DND-41 (cell line): ENCODE measurements at places on chromosomes 5 and 9.

- DNase-seq: no peak
Observed at GRCh38 chr5:101687349-101687985, 608.6 kb downstream of the SLCO4C1 start.

- no peak for DNase-seq
Observed at GRCh38 chr5:53568871-53569270, 8.4 kb downstream of the NDUFS4 start.

- no peak for DNase-seq
Observed at GRCh38 chr5:67058998-67059743, 137.4 kb downstream of the CD180 start.

- DNase-seq: no peak
Observed at GRCh38 chr5:25850581-25850980, 1187.8 kb downstream of the CDH9 start.

DNA sequence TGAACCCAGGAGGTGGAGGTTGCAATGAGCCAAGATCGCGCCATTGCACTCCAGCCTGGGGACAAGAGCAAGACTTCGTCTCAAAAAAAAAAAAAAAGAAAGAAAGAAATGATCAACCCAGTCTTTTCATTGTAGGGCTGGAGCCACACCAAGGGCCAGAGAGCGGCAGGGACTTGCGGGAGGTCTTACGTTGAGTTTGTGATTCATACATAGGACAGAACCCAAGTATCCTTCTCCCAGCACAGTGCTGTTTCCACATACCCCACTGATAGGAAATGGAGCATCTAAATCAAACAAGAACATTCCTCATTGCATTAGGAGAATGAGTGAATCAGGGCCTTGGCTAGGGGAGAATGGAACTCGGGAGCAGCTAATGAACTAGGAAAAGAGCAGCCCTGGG is 3.5 kb upstream of the TNIP1 start:
- DNase-seq: no peak

- no peak for DNase-seq
Observed at GRCh38 chr9:94981723-94982090, 255.2 kb downstream of the AOPEP start.

GRCh38 chr5:169801324-169801777 is 164.3 kb downstream of the DOCK2 start:
- DNase-seq: no peak

- DNase-seq: no peak
Observed at GRCh38 chr5:97167435-97167834, 15.6 kb downstream of the RIOK2 start.

DNA sequence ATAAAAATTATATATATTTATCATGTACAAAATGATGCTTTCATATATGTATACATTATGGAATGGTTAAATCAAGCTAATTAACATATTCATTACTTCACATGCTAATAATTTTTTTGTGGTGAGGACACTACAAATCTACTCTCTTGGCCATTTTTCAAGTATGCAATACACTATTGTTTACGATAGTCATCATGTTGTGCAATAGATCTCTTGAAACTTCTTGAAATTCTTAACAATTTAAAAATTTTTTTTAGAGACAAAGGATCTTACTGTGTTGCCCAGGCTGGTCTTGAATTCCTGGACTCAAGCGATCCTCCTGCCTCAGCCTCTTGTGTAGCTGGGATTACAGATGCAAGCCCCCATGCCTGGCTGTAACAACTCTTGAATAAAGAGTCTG is 45.2 kb upstream of the SHOC1 start:
- no peak for DNase-seq

DNA sequence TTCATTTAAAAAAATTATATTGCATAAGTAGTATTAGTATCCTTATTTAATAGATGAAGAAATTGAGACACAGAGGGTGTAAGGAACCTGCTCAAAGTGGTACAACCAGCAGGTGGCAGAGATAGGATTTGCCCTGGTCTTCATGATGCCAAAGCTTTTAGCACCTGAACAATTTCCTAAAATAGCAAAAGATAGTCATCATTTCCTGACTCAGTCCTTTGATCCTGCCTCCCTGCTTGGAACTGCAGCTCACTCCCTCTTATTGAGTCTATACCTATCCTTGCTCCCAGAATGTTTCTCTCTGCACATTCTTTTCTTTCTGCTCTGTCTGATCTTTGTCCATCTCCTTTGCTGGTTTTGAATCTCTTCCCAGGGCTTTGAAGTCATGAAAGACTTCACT is 155.8 kb downstream of the FRMD3 start:
- no peak for DNase-seq

DNA sequence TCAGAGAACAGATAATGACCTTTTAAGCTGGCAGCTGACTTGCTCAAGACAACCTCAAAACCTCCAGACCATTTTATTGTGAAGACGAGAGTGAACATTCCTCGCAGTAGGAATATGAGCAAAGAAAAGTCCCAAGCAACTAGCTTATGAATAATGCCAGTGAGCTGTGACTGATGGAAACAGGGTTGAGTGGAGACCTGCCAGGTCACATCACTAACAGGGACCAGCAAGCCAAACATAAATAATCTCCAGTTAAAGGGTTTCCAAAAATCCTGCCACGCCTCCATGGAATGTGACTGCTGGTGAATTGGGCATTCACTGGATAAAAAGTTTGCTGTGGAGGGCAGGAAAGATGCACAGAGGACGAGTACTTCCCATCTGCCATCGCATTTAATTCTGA is 185.4 kb downstream of the CRB2 start:
- no peak for DNase-seq

GRCh38 chr5:66145737-66146136 is 1.6 kb downstream of the SREK1 start:
- no peak for DNase-seq

DNA sequence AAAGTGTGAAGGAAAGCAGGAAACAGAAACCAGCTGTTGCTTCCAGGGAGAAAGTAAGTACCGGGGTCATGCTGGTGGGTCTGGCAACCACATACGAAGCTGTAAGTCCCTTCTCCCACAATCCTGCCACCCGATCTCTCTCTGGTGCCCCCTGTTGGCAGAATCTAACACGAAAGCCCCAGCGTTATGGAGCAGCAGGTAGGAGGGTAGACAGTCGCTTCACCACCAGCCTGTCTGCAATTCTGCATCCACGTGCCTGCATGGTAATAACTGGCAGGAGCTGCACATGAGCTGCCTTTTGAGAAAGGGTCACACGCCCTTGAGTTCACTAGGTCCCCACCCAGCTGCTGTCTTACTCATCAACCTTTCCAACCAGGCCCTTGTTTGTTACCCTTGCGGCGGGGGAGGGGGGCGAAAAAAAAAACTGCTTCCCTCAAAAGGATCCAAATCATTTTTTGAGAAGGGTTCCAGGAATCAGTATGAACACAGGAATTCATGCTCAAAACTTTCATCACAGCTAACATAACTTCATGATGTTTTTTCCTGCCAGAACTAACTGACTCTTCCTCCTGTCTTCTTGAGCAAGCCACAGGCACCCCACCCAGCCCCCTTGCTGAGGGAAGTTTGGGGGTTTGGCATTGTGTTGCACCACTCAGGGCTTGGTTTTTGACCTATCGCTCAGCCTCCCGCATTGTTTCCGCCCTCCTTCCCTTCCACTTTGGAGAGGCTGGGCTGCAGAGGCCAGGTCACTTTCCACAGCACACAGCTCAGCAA is 19.6 kb upstream of the TMEM252 start:
- DNase-seq: peak; percentile 41

DNA sequence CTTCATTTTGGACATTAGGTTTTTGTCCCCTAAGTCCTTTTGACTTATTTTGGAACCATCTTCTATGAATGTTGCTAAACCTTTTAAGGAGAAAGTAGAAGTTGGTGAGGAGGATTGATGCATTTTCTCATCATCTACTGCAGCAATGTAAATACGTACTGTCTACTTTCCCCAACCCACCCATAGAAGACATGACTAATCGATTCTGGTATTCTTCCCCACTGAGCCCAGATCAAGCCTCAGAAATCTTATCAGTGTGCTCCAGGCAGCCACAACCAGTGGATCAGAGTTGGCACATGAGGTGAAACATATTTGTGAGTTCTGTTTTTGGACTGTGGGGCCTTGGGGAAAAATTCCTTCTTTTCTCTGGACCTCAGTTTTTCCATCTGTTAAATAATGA is 57.7 kb downstream of the FGF18 start:
- DNase-seq: no peak

GRCh38 chr9:70865471-70865870 is 255.9 kb downstream of the TRPM3 start:
- DNase-seq: no peak

DNA sequence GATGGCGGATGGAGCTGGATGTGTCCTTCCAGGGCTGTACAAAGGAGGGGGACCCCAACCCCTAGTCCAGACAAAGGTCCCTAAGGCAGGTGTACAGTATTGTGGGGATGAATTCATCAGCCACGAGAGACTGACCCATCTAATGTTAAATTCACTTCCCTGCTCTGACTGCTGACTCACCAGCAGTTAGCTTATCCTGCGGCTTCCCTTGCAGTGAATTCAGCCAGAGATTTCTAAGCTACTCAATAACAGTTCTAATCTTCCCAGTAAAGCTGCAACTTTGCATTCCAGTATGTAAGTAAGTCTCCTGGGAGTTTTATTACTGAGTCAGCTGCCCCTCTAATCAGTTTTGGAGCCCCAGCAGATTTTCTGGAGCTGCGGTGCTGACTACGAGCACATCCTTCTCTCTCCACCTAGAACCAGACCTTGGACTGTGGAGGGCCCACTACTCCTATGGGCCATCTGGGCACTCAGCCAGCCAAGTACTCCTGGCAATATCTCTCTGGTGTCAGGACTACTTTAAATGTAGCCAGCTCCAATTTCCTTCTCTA is 16.1 kb downstream of the B4GALT1 start:
- no peak for DNase-seq

GRCh38 chr5:132261881-132262845 is 4.7 kb downstream of the PDLIM4 start:
- no peak for DNase-seq

GRCh38 chr9:18863791-18864190 is 169.2 kb downstream of the SAXO1 start:
- no peak for DNase-seq

GRCh38 chr9:80968611-80969010 is 720.7 kb downstream of the TLE1 start:
- no peak for DNase-seq

DNA sequence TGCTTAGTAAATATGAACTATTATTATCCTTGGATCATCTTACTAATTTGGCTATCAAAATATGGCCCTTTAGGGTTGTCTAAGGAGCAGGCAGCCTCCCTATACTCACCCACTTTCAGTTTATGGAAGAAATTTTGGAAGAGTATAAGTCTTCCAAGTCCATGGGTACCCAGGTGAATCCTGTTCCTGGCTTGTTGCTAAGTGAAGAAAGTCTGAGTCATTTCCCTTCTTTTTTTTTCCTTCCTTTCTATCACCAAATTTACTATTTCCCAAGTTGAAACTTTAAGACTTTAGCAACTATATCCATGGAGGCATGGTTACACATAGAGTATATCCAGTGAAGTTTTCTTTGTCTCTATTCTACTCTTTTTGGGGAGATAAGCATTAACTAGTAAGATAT is 184.0 kb upstream of the ACTBL2 start:
- no peak for DNase-seq

DNA sequence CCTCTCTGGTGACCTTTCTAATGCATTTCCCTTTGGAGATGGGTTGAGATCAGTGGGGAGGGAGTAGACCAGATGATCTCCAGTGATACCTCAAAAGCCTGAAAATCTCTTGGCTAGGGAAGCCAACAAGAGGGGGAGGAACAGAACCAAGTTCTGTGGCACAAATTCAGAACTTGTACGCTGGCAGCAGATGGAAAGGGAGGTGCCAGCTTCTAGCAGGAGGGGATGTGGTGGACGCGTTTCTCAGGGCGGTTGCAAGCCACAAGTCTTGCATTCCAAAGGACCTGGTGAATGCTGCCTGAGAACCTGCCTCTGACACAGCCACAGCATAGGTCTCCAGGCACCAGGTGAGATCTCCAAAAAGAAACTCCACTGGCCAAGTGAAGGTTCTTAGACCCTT is 13.4 kb downstream of the SLIT3 start:
- no peak for DNase-seq

- DNase-seq: no peak
Observed at GRCh38 chr5:171588790-171589189, 169.3 kb downstream of the FGF18 start.

DNA sequence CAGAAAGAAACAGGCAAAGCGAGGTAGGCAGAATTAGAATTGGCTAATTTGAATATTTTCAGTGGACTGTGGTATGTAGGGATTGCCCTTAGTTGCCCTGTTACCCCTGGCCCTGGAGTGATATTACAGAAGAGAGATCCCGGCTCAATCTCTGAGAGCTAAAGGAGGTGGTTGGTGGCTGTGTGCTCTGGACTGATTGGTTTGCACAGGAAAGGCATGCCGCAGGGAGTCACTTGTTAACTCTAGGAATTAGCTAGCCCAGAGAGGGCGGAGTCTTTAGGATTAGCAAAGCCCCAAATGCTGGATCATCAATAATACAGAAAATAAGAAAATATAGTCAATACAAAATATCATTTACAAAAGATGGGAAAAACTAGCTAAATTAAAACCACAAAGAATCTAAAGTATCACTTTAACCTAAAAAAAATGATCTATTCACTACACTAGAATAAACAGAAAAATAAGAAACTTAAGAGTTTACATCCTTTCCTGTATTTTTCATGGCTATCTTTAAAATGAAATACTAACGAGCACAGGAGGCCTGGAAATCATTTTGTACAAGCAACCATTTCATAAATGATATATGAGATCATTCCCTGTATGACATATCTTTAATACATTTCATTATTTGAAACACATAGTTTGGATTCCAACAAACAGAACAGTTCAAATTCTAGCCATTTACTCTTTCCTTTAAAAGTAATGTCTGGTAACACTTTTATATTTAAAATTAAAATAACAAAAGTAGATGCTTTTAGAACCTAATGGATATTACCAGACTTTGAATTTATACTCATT is 71.1 kb downstream of the GNAQ start:
- no peak for DNase-seq

GRCh38 chr5:95741458-95741857 is 10.3 kb downstream of the RHOBTB3 start:
- no peak for DNase-seq

- DNase-seq: peak; percentile 84
Observed at GRCh38 chr9:36140086-36141084, 3.9 kb downstream of the GLIPR2 start.

- DNase-seq: no peak
Observed at GRCh38 chr5:54680998-54681397, 163.4 kb downstream of the SNX18 start.

- no peak for DNase-seq
Observed at GRCh38 chr5:133406977-133407632, 205.2 kb downstream of the FSTL4 start.

DNA sequence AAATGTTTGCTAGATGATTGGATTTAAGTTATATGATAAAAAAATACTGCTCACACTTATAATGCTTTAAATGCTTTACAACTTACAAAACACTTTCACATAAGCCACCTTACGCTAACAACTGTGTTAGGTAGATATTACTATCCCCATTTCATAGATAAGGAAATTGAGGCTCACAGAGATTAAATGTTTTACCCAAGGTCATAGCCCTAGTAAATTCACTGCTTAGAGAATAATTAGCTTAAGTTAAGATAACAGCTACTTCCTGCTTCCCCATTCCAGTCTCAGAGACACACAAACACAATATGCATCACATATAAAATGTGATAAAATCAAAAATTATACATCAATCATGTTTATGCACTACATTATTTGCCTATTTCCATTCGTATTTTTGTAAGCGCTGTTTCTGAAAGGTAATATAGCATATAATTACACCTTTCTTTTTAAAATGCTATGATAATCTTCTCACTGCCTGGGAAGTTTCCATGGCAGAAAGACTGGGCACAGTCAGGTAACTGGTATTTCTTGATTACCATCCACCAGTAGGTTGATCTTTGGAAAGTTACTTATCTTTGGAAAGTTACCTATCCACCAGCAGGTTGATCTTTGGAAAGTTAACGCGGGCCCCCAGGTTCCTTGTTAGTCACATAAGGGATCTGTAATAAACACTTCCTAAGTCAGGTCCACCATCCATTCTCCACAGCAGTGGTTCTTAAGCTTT is 101.1 kb downstream of the NFIB start:
- DNase-seq: no peak
